Activated CD4-positive, alpha-beta T cell treated with anti-CD3 and anti-CD28 coated beads for 24 hours (primary cell): ENCODE measurements at places on chromosomes 5 and 9.

GRCh38 chr5:54363669-54364068 is 53.3 kb upstream of the ARL15 start:
- no peak for DNase-seq

DNA sequence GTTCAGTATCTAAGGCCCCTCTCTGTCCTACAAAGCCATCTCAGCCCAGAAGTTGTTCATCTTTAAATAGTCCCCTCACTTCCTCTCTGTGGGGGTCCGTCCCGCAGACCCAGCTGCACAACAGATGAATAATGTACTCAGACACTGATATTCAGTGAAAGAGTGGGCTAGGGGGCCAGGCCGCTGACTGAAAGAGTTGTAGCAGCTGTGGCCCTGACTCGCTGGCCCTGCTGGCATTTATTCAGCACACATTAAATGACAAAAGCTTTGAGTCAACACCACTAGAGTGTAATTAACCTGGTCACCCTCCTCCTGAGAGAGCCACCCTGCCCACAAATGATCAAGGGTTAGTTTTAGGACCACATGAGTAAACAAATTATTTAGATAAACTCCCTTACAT is 76.3 kb downstream of the MED10 start:
- DNase-seq, result no peak

- no peak for DNase-seq
Measured at GRCh38 chr5:28737682-28738081, 1699.3 kb upstream of the CDH9 start.

GRCh38 chr5:151520294-151520693 is 70.8 kb downstream of the FAT2 start:
- DNase-seq, result no peak

- DNase-seq, result no peak
Measured at GRCh38 chr9:108978205-108978604, 35.1 kb downstream of the CTNNAL1 start.

- no peak for DNase-seq
Measured at GRCh38 chr9:130766927-130767307, 68.1 kb upstream of the ABL1 start.

DNA sequence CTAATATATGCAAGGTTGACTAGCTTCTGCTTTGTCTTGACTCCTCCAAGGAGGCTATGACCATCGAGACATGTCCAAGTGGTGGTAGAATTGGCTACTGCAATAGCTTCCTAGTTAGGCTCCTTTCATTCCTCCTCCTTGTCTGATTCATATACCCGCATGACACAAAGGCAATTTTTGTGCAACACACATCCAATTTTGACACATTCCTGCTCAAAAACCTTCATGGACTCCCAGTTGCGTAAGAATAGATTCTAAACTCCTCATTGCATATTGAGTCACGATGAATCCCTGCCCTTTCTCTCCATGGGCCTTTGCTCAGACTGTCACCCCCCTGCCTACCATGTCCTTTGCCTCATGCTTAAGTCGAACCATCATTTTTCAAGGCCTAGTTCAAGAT is 344.5 kb downstream of the ACTL7B start:
- no peak for DNase-seq

GRCh38 chr5:139075066-139076050 is 122.8 kb downstream of the SIL1 start:
- DNase-seq, result no peak

DNA sequence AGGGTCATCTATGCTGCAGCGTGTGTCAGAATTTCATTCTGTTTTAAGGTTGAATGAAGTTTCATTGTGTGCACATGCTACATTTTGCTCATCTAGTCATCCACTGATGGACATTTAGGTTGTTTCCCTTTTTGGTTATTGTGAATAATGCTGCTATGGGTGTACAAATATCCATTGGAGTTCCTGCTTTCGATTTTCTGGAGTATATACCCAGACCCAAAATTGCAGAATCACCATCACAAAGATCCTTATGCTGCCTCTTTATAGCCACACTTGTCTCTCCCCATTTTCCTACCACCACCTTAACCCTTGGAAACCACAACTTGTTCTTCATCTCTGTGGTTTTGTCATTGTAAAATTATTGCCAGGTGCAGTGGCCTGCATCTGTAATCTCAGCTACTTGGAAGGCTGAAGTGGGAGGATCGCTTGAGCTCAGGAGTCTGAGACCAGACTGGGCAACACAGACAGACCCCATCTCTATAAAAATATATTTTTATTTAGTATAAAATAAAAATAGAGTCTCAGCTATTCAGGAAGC is 166.2 kb downstream of the HSD17B3 start:
- no peak for DNase-seq
